AG10803 (cell line): ENCODE measurements at places on chromosomes 7 and 10.

- no peak for DNase-seq
Observed at GRCh38 chr10:128943111-128943510, 523.9 kb upstream of the MGMT start.

DNA sequence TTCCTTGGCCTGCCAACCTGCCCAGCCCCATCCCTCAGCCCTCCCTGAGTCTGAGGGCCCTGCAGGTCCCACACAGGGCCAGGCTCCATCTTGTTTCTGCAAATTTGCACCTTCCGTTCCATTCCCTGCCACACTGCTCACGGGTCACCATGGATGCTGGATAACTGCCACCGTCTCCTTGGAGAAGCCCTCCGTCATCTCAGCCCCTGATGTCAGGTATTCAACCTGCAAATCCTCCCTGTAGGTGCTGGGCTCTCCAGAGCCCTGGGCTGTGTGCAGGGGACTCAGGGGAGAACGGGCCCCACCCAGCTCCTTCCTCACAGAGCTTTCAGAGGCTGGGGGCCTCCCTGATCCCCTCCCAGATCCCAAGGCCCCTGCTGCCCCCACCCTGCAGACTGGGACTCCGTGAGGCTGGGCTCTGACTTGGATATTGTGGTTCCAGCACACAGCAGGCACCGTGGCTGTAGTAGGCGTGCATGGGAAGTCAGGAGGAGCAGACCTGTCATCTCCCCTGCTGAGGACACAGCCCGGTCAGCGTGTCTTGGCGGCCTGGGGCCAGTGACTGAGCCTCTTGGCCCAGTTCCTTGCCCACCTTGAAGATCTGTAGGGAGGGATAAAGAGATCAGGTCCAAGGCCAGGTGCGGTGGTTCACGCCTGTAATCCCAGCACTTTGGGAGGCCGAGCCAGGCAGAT, 121.7 kb upstream of the TNRC18 start:
- no peak for DNase-seq

DNA sequence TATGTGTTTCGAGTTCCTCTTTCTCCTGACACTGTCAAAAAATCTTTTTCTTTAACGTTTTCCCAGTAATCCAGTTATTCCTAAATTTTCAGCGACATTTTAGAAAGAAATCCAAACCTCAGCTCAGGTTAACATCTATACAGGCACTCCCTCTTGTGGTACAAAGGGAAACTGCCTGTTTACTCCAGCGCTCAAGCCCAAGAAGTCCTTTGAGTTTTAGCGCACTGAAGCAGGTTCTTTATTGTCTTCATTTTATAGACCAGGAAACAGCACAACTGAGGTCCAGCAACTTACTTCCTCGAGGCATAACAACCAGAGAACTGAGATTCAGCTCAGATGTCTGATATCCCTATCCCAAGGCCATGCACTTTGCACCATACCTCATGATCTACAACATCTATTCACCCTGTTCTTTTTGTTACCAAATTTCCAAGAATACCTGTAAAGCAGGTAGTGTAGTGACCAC, 287.2 kb upstream of the MKLN1 start:
- peak; percentile 75 for DNase-seq

DNA sequence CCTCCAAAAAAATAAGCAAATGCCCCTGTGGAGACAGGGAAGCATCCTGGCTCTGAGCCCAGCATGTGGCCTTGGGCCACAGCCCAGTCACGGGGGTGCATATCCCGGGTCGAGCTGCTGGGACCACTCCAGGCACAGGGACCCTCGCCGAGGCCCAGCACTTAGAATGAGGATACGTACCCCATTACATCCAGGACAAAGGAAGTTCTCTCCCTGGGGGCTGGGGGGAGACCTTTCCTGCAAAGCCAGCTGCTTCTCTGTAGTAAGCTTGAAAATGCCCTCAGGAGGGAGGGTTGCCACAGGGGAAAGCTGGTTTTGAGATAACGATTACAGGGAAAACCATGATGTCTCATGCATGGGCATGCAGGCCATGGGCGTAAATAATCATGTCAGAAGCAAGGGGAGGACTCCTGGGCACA, 75.5 kb downstream of the HIPK2 start:
- DNase-seq = no peak

DNA sequence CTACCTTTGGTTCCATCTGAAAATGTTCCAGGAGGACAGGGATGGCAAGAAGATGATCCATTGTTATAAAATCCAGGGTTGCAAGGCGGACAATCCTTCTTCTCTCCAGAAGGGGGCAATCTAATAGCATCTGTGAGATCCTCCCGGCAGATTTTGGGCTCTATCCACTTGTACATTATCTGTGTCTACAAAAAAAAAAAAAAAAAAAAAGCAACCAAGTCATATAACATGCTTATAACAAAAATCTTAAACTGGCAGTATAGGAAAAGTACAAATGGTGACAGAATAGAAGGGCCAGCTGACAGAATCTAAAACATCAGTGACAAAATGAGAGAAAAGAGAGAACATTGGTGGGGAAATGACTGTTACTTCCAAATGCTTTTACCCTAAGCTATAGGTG, 132.7 kb downstream of the ELAPOR2 start:
- peak; percentile 73 for DNase-seq
